Aorta (tissue), 5 donors: ENCODE measurements at places on chromosomes 13 and 19. TPM values are rescaled to one million over a fixed set of nuclear protein-coding genes. Genes with fewer than 3 reads are reported as not detected.
A peak's percentile ranks its signal among the peaks of the same experiment; 100 is the strongest.

- H3K27me3 ChIP-seq, result no peaks in the 10 kb centered on the region
- H3K27ac ChIP-seq, result no peak overlapping the region
- DNase-seq, result peak; percentile 86
- H3K4me3 ChIP-seq, result no peak overlapping the region
Measured at GRCh38 chr19:40279120-40279551, 6.0 kb downstream of the AKT2 start.

GRCh38 chr19:29531458-29532025 is 5.7 kb downstream of the VSTM2B start:
- H3K4me1 ChIP-seq, result no peaks in the 10 kb centered on the region
- no peak overlapping the region for H3K4me3 ChIP-seq
- peak; percentile 51 for DNase-seq
- no peaks in the 10 kb centered on the region for H3K36me3 ChIP-seq

The TMPRSS9 gene
- total RNA-seq, result 0.23 TPM

The PRTN3 gene
- total RNA-seq, result not detected
